ENCODE measurements at places on chromosomes 12 and 14. TPM values are rescaled to one million over a fixed set of nuclear protein-coding genes. Genes with fewer than 3 reads are reported as not detected.

The TRIP11 gene
- total RNA-seq = 35.6 TPM

The MAP1LC3B2 gene
- not detected for total RNA-seq

The C14orf39 gene
- 0.16 TPM for total RNA-seq

The GPR135 gene
- 1.5 TPM for total RNA-seq

The SLC6A12 gene
- total RNA-seq = 1.2 TPM

The RASAL1 gene
- total RNA-seq = 4.1 TPM

The RERGL gene
- 1.1 TPM for total RNA-seq

The HOTAIR gene
- total RNA-seq = not detected

The GUCY2C gene
- 20.5 TPM for total RNA-seq

The FAM186B gene
- 0.64 TPM for total RNA-seq

Measured in transverse colon (tissue), 4 donors.